ENCODE measurements at places on chromosomes 16 and 17.

DNA sequence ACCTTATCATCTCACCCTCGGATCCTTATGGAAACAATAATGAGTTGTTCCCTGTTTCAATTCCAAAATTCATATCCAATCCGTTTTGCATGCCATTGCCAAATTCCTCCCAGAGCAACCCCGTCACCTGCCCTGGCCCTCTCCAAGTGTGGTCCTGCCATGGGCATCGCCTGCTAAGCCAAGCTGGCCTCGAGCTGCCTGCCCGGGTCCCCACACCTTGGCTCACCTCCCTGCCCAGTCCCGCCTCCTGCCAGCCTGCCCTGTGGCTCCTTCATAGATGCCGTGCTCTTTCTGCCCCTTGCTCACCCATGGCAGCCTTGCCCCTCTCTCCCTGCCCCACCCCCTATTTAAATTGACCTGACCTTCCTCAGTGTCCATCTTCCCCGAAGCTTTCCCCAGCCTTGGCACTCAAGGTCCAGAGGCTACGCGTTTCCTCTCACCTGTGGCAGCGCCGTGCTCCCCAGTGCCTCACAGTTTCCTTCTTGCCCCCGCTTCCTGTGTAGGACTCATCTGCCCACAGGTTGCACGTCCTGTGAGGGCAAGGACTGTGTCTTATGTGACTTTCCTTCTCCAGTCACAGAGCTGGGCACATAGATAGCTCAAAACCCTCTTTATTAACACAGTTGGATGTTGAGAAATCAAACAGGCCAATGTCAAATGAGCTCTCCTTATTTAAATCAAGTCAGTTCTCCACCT lies 12.7 kb downstream of the MAPT start:
- peak; percentile 65 for ATAC-seq

DNA sequence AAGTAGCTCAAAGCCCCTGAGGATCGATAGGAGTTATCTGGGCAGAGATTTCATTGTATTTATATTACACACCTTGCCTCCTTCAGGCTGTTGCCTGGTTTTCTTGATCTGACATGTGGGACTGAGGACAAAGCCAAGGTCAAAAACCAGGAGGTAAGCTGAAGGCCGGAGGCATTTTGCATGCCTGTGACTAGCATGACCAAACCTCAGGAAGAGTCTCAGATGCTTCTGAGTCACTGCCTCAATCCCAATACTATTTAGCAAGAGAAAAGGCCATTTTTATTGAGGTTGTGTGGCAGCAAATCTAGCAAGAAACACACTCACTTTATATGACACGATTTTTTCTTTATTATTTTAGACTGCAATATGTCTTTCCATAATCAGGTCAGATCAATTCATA lies 968.1 kb downstream of the CDH11 start:
- no peak for ATAC-seq

- no peak for ATAC-seq
Measured at GRCh38 chr17:14340857-14341754, 40.2 kb downstream of the HS3ST3B1 start.

GRCh38 chr17:187130-187529 lies 5.7 kb upstream of the DOC2B start:
- no peak for ATAC-seq

- ATAC-seq: no peak
Measured at GRCh38 chr17:36901506-36901905, 35.8 kb upstream of the LHX1 start.

GRCh38 chr16:72934636-72935403 lies 113.1 kb downstream of the ZFHX3 start:
- no peak for ATAC-seq

DNA sequence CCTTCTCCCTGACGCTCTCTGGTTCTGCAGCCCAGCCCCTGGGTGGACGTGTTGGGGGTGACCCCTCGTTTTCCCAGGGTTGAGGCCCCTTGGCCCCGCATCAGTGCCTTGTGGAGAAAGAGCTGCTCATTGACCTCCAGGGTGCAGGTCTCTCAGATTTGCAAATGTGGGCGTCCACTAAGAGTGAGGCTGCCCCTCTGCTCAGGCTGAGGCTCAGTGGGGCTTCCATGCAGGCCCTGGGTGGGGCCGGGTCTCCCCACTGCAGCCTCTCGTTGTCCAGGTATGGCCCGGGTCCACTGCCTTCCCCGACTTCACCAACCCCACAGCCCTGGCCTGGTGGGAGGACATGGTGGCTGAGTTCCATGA lies 9.0 kb downstream of the GAA start:
- no peak for ATAC-seq

DNA sequence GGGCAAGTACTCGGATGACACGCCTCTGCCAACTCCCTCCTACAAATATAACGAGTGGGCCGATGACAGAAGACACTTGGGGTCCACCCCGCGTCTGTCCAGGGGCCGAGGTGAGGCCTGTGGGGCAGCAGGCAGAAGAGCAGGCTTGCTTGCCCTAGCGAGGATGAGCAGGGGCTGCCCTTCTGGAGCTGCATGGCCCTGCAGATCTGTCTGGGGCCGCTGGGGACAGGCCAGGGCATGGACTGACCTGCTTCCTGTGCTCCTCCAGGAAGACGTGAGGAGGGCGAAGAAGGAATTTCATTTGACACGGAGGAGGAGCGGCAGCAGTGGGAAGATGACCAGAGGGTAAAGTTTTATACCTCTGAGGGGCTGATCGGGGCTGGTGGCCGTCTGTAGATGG lies 5.3 kb downstream of the DHX38 start:
- no peak for ATAC-seq

DNA sequence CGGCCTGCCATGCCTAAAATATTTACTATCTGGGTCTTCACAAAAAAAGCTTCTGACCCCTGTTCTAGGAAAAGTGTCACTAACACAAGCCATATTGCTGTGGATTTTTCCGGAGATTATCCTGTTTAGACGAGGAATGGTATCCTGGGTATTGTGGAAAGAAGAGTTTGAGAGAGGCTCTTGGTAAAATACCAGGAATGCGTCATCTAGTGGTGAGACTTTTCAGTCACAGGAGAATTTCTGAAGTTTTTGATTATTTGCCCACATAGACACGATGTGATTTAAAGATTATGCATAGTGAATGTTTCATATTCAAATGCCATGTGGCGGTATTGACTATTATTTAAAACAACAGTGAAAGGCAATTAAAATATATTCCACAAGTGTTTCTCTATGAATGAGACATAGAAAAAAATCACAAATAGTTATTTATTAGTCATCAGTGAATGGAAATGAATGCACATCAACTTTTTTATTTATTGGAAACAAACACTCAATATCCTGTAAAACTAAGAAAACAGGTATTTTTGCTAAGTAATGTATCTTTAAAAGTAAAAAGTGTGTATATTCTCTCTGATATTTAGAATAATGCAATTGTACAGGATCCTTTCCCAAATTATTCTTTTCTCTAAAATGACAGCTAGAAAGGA lies 7.8 kb downstream of the KRT28 start:
- ATAC-seq: no peak

DNA sequence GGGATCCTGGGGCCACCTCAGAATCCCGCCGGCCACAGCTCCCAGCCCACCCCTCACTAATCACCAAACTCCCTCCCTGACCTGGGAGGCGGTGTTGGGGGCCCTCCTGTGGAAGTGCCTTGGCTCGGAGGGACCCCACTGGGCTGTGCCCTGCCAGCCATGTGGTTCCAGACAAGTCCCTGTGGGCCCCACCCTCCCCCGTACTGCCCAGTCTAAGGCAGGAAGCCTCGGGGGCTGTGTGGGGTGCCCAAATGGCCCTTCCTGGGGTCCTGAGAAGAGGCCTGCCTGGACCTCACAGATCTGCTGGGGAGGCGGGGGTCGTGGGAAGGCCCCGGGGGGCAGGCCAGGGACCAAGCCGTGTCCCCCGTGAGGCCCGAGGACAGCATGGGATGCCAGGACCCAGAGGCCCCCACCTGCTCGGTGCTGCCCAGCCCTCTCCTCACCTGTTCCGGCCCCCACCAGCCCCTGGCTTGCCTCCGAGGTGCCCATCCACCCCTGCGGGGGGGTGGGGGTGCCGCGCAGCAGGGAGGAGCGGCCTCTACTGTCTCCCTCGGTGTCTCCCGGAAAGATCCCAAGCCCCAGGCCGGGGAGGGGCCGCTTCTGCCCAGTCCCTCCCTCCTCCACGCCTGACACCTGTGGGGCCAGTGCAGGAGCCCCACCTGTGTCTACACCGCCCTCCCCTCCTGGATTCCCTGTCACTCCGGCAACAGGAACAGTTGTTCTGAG lies 9.3 kb upstream of the KREMEN2 start:
- no peak for ATAC-seq

Measured in activated CD4-positive, CD25-positive, alpha-beta regulatory T cell treated with anti-CD3 and anti-CD28 coated beads, Interleukin-2, amount 50 U/mL, for 24 hours (primary cell).